Activated naive CD4-positive, alpha-beta T cell treated with anti-CD3 and anti-CD28 coated beads, Interleukin-2, amount 10 ng/mL, durations not matched to agents 5 hours and 36 hours (primary cell): ENCODE measurements at places on chromosomes 2 and 18. TPM values are rescaled to one million over a fixed set of nuclear protein-coding genes. Genes with fewer than 3 reads are reported as not detected.

CSRNP3 gene
- total RNA-seq = not detected

CDH2 gene
- not detected for total RNA-seq

UGT1A8 gene
- not detected for total RNA-seq

CDH20 gene
- total RNA-seq = not detected

LIPG gene
- 0.18 TPM for total RNA-seq

IL37 gene
- total RNA-seq = not detected

NRP2 gene
- total RNA-seq = 18.1 TPM

GALNT13 gene
- 0.43 TPM for total RNA-seq

GPR45 gene
- not detected for total RNA-seq

KIAA2012 gene
- total RNA-seq = not detected

IL1R1 gene
- 0.55 TPM for total RNA-seq

STAT4 gene
- 166 TPM for total RNA-seq

SLC4A5 gene
- total RNA-seq = 2.8 TPM

PLB1 gene
- 0.93 TPM for total RNA-seq

ASB18 gene
- total RNA-seq = not detected

NDUFB3 gene
- 113 TPM for total RNA-seq

PELI1 gene
- total RNA-seq = 28.2 TPM

SLC23A3 gene
- total RNA-seq = 2.5 TPM

MARCHF4 gene
- not detected for total RNA-seq

CLEC4F gene
- total RNA-seq = not detected

TMEM178A gene
- not detected for total RNA-seq

PDE1A gene
- not detected for total RNA-seq

FBXO48 gene
- 2.6 TPM for total RNA-seq

SOWAHC gene
- total RNA-seq = 0.35 TPM

MGAT4A gene
- 92.9 TPM for total RNA-seq

TNFAIP6 gene
- not detected for total RNA-seq

AKAIN1 gene
- total RNA-seq = not detected

NEU2 gene
- total RNA-seq = not detected

IL36RN gene
- not detected for total RNA-seq

ERMN gene
- 3.5 TPM for total RNA-seq

GPBAR1 gene
- total RNA-seq = 0.63 TPM

AQP12B gene
- not detected for total RNA-seq

SNED1 gene
- total RNA-seq = 14.4 TPM

CIDEA gene
- total RNA-seq = not detected

ZNF512 gene
- 40.8 TPM for total RNA-seq

GCG gene
- not detected for total RNA-seq

ZNF892 gene
- total RNA-seq = 3.3 TPM

SULT1C2 gene
- total RNA-seq = not detected

PDCD1 gene
- 1.5 TPM for total RNA-seq

AQP12A gene
- total RNA-seq = not detected

ATP5F1A gene
- total RNA-seq = 311 TPM

LIMS3 gene
- 2.5 TPM for total RNA-seq

ACKR3 gene
- 5.4 TPM for total RNA-seq

SERPINB13 gene
- not detected for total RNA-seq

ANKRD29 gene
- not detected for total RNA-seq

TMEM37 gene
- total RNA-seq = not detected
